ENCODE measurements at places on chromosomes 3 and 15.

DNA sequence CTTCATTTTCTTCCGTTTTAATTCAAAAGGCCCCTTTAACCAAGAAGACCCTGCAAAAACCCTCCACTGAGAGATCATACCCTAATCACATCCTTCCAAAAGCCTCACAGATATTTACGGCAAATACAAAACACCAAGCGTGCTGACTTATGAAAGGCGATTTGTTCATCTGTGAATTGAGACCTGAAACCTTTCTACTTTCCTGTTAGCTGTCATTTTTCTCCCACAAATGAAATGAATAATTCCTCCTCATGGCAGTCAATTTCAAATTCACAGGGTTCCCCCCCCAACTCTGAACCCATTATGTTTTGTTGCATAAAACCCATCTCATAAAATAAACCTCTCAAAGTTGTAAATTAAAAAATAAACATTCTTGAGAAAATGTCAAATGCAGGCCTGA, 149.6 kb downstream of the PDZRN3 start:
- H3K27me3 ChIP-seq: no peaks in the 10 kb centered on the region
- H3K27ac ChIP-seq: no peak overlapping the region
- H3K4me1 ChIP-seq: peaks cover 39% of the 10 kb centered on the region
- H3K4me3 ChIP-seq: no peak overlapping the region

- peaks cover 2% of the 10 kb centered on the region for H3K27me3 ChIP-seq
- no peak for DNase-seq
- peaks cover 22% of the 10 kb centered on the region for H3K4me1 ChIP-seq
- H3K4me3 ChIP-seq: no peak overlapping the region
These were observed 16.4 kb upstream of the SKIC8 start for GRCh38 chr15:78315686-78316282.

DNA sequence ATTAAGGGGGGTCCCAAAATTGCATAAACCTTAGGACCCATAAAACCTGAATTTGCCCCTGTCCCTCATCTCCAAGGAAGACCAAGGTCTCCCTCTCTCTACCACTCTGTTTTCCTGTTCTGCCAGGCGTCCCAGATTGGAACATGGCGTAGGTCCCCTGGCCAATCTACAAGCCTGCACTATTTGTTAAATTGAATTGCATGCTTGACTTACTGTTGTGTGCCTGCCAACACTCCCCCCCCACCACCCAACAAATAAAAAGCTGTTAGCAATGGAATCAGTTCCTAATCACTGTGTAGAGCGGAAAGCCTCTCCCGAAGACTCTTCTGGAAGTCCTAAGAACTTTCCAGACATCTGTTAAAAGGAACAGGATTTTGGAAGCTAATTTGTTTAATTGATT, 11.7 kb downstream of the CTXND1 start:
- H3K4me3 ChIP-seq: no peak overlapping the region
- H3K36me3 ChIP-seq: no peaks in the 10 kb centered on the region
- no peak for DNase-seq
- no peaks in the 10 kb centered on the region for H3K4me1 ChIP-seq

GRCh38 chr15:70014860-70015490, 82.7 kb downstream of the TLE3 start:
- no peak overlapping the region for H3K4me3 ChIP-seq
- H3K4me1 ChIP-seq: peaks cover 29% of the 10 kb centered on the region
- no peaks in the 10 kb centered on the region for H3K36me3 ChIP-seq
- DNase-seq: no peak

Measured in mesothelial cell of epicardium (in vitro differentiated cells).